Endodermal cell (in vitro differentiated cells): ENCODE measurements at places on chromosomes 6 and 20. TPM values are rescaled to one million over a fixed set of nuclear protein-coding genes. Genes with fewer than 3 reads are reported as not detected.
A peak's percentile ranks its signal among the peaks of the same experiment; 100 is the strongest.

DNA sequence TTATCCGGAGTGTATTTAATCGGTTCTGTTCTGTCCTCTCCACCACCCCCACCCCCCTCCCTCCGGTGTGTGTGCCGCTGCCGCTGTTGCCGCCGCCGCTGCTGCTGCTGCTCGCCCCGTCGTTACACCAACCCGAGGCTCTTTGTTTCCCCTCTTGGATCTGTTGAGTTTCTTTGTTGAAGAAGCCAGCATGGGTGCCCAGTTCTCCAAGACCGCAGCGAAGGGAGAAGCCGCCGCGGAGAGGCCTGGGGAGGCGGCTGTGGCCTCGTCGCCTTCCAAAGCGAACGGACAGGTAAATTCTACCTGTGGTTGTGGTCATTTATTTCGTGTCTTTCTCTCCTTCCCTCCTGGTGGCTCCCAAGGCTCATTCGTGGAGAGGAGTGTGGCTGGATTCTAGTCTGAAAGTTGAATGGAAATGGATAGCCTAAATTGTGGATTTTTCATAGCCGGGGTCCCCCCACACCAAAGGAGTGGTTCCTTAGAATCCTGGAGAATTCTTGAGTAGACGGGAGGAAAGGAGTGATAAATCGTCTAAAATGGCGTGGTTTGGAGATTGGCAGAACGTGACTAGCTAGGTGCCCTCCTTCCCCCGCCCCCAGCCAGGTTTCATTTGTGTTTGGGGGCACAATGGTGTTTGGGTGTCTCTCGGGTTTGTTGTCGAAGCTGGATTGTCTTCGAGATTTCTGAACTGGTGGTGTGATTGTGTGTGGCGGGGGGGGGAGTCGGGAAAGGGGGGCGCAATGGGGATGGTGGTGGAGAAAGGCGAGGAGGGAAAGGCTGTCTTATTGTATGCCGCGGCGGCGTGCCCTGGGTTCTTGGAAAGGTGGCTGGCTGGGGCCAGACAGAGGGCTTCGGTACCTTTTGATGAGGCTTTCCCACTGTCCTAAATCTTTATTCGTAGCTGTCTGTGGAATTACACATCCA lies 673 bp downstream of the MARCKS start:
- DNase-seq = peak; percentile 78

Gene GDAP1L1
- total RNA-seq = 1.7 and 1.9 TPM in 2 replicates

Gene PIGT
- total RNA-seq = 86.8 to 97.4 TPM (median 90.1 TPM) in 3 replicates

- DNase-seq = peak; percentile 50
Observed at GRCh38 chr6:37024656-37025337, 19.3 kb downstream of the FGD2 start.

Gene CHMP4B
- total RNA-seq = 58.3 to 81.5 TPM (median 78.2 TPM) in 3 replicates
